A172 (cell line): ENCODE measurements at places on chromosomes 5 and 9.
A peak's percentile ranks its signal among the peaks of the same experiment; 100 is the strongest.

DNA sequence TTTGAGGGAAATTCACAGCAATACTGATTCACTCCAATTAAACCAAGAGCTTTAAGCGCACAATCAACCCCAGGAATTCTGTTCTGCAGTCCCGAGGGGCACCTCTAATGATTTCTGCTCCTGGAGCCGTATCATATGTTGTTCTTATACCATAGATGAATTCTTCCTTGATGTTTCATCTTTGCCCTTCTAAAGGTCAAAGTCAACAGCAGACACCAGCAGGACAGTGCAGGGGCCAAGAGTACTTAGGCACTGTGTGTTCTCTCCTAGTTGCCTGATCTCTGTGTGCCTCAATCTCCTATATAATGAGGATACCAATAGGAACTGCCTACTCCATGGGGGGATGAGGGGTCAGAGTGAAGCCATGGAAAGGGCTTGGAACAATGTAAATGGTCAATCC lies 16.5 kb downstream of the EPB41L4B start:
- DNase-seq = no peak

DNA sequence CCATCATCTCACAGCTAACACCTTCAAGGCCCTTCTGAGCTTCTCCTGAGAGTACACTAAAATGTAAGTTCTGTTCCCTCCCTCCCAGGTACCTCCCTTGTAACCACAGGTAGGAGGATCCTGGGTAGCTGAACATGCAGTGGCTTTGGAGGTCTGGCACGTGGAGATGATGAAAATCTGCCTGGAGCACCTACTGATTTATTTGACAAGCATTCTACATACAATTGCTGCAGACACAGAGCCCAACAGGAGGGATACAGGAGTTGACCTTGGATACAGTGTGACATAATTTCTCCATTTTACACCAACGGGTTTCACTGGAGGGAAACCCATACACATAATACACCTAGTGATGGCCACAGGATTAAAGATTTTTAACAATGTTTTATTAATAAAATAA lies 478.7 kb downstream of the SEMA5A start:
- no peak for DNase-seq

GRCh38 chr9:108636013-108636412 lies 219.8 kb downstream of the ACTL7B start:
- DNase-seq = no peak

- no peak for DNase-seq
Observed at GRCh38 chr5:109418712-109419352, 9.1 kb upstream of the PJA2 start.

DNA sequence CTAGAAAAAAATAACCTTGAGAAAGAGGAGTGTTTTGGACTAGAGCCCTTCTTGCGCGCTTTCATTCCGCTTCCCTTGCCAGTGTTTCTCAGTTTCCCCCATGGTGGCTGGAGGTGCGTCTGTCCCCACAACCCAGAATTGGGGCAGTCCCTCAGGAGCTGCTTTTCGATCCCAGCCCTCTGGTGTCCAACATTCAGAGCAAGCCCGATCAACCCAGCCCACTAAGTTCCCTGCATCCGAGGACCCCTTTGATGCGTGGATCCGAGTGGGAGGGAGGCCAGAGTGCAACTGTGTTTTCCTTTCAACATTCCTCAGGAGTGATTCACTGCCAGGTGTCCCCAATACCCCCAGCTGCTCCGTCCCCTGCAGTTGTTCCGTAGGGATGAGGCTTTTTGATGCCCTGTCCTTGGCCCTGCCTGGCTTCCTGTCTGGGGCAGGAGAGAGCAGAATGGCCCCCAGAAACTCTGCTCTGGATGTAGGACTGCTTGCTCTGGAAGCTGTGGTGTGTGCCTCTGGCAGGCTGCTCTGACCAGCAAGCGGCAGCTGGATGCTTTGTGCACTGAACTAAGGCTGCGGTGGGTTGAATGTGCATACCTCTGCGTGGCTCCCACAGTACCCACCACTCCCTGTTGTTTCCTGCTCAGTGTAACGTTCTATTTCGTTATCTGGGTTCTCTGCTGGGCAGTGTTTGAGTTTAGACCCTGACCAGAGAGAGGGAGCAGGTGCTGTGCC lies 117.5 kb downstream of the BOD1 start:
- DNase-seq = peak; percentile 31

DNA sequence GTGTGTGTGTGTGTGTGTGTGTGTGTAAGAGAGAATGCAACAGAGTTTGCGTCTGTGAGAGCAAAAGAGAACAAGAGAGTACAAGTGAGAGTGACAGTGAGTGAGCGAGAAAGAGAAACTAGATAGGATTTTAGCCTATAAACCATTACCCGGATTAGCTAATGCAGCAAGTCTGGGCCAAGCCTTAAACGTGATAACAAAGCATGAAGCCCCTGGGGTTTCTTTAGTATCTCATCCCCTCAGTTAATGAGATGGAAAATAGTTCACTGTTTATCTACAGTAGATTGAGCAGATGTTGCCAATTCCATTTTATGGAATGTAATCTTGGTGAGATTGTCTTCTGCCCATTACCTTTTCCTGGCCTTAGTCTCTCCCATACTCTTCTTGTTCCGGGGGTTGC lies 114.5 kb downstream of the MAT2B start:
- no peak for DNase-seq

DNA sequence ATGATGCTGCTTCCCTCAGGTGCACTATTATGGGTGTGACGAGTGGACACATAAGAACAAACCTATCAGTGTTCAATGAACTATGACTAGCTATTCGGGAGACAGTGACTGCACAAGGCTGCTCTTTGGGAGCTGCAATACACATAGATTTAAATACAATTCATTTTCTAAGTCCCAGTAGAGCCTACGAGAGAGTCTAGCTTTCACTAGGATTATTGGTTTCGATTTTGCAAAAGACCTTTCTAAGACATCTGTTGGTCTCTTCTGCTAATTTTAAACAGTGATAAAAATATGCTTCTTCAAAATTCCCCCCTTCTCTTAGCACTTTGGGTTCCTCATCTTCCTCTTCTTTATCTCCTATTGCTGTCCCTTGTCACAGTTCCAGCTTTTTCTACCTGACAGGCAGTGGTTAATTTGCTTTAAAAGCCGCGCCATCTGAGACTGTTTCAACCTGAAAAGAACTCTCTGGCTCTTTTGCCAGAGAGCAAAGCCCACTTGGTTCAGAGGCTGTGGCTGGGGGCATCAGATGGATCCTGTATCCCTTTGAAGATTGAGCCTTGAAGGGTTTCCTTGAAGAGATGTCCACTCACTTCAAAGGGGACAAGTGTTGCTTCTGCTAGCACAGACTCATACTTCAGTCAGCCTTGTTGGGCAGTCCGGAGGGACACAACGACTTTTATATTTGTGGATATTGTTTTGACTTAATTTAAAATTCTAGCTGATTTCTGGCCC lies 241.5 kb downstream of the MAN2A1 start:
- no peak for DNase-seq

GRCh38 chr5:52692606-52693005 lies 95.1 kb upstream of the ITGA1 start:
- DNase-seq = no peak

GRCh38 chr9:127801955-127802575 lies 617 bp upstream of the FPGS start:
- DNase-seq = no peak

DNA sequence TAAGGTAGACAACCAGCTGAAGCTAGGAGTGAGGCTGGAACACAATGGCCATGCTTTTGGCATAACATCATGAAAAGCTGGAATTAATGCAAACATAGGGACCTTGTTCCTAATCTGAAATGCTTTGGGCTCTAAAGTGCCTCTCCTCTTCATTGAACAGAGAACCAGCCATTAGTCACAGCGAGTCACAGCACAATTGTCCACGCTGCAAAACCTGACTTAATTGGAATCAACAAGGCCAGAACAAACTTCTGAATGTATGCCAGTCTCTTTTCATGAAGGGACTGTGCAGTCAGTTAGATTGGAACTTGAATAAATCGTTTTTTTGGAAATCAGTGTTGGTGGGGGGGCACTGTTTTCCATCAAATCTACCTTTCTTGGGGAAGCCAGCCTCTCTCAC lies 96.5 kb downstream of the JAKMIP2 start:
- DNase-seq = peak; percentile 38

DNA sequence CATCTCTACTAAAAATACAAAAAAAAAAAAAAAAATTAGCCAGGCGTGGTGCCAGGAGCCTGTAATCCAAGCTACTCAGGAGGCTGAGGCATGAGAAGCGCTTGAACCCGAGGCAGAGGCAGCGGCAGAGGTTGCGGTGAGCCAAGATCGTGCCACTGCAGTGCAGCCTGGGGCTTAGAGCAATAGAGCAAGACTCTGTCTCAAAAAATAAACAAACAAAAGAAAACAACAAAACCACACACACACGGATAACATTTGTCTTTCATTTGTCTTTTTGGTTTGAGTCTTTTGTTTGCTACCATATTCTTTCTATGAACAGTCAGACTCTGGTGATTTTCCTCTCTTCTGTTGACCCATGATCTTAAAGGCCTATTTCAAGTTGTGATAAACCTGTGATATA lies 1168.3 kb upstream of the WWC1 start:
- DNase-seq = no peak

DNA sequence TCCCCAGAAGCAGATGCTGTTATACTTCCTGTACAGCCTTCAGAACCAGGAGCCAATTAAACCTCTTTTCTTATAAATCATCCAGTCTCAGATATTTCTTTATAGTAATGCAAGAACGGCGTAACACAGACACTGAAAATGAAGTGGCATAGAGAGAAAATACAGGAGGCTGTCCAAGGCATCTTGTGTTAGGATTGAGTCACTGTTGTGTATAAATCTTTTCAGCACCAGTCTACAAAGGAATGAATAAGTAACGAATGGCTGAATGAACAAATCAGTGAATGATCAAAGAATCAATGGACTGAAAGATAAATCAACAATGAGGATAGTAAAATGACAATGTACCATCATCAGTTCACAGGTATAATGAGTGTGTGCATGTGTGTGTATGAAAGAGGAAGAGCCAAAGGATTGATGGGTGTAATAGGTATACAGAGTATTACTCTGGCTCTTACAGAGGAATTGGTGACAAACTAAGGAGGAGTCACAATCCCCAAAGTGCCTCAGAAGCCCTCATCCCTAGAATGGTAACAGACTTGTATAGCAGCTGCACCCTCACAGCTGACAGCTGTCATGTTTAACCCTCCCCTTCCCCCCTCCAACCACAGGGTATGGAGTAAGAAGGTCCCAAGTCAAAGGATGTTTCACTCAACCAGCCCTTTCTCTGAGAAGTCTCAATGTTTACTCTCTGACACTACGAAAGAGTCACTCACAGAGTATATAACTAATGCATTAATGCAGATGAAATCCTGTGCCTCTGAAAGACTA lies 29.8 kb upstream of the MIER3 start:
- DNase-seq = no peak

- DNase-seq = no peak
Observed at GRCh38 chr9:100521282-100521681, 48.3 kb downstream of the TMEFF1 start.

GRCh38 chr9:87212605-87213021 lies 265.3 kb upstream of the GAS1 start:
- DNase-seq = peak; percentile 85

GRCh38 chr9:129655696-129656095 lies 9.8 kb upstream of the PRRX2 start:
- no peak for DNase-seq

GRCh38 chr5:43663916-43664315 lies 60.9 kb downstream of the NNT start:
- DNase-seq = no peak
